Activated CD4-positive, alpha-beta memory T cell treated with anti-CD3 and anti-CD28 coated beads, Interleukin-2, amount 10 ng/mL, durations not matched to agents 7 days and 5 days (primary cell): ENCODE measurements at places on chromosomes 6 and 20.

DNA sequence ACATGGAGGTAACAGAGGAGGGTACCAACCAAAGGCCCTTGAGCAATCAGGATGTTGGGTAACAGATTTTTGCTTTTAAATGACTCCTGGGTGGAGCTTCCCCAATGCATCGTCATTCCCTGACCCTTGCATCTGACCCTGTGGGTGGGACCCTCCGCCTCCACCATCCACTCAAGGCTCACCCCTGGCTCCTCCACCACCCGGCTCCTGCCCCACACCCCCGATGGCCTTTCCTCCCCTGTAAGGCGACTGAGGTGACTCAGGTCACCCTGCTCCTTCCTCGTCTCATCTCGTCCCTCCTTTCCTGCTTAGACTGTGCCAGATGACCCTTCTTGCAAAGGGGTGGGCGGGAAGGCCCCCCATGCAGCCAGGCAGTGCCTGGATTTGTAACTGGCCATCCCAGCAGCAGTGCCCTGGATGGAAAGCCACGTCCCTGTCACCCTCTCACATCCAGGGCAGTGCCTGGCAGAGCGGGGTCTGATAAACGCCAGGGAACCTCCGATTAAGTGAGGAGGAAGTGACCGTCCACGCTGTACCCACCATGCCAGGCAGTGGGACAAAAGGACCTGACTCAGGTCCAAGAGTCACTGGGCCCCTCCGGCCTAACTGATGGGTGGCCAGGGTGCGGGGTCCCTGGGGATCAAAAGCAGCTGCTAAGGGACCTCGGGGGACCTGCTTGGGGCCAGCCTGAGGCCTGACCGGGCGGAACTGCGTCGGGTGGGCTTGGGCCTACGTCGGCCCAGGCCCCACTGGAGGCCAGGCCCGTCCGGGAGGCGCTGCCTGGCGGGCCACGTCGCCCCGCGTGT lies 624 bp upstream of the NPEPL1 start:
- DNase-seq = peak; percentile 19

DNA sequence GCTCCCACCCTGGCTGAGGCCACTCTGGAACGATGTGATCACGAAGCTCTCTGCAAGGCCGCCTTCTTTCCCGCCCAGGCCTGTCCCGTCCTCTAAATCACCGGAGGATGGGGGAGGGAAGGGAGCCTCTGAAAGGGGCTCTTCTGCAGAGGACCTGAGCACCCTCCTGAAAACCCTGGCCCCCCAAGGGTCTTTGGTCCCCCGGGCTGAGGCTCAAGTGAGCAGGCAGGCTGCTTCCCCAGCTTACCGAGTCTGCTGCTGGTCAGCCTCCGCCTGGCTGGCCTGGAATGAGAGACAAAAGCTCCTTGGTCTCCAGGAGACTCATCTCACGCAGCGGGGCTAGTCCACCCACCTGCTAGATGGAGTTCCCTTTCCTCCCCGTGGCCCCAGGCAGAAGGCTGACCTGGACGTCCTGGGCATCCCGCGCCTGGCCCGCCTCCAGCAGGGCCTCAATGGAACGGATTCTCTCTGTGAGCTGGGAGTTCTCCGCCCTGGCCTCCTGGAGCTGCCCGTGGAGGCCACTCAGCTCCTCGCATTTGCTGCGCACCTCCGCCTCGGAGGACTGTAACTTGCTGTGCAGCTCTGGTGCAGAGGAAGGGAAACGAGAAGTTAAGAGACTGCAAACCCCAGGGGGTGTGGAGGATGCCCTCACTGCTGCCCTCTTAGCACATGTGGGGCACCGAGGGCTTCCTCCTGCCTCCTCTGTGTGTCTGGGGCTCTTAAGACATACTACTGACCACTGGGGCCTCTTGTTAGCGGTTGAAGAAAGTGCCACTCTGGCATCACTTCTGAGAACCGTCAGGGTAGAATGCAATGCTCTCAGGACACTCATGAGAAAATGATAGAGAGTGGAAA lies 54.7 kb downstream of the RRBP1 start:
- DNase-seq = no peak

DNA sequence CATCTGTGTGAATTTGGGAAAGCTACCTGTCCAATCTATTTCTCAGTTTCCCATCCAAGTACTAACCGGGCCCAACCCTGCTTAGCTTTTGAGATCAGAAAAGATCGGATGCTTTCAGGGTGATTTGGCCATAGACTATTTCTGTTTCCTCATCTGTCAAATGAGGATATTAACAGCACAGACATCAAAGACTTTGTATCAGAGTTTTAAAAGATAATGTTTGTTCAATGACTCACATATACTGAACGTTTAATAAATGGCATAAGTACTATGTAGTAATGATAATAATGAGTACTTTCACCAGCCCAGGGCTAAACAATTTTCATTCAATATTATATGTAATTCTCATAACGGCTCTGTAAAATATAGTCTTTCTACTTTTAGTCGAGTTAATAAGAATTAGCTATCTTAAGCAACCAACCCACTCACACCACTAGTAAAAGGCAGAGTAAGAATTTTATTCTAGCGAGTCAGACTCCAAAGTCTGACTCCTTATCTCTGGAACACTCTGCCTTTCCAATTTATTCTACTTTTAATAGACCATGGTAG lies 216.5 kb downstream of the ARHGAP18 start:
- no peak for DNase-seq

- DNase-seq = no peak
These were observed 34.8 kb downstream of the PSMG4 start for GRCh38 chr6:3293271-3294155.

- no peak for DNase-seq
These were observed 947.7 kb upstream of the MAP3K7 start for GRCh38 chr6:91534614-91535013.

GRCh38 chr6:106146852-106147351 lies 60.8 kb downstream of the PRDM1 start:
- no peak for DNase-seq

DNA sequence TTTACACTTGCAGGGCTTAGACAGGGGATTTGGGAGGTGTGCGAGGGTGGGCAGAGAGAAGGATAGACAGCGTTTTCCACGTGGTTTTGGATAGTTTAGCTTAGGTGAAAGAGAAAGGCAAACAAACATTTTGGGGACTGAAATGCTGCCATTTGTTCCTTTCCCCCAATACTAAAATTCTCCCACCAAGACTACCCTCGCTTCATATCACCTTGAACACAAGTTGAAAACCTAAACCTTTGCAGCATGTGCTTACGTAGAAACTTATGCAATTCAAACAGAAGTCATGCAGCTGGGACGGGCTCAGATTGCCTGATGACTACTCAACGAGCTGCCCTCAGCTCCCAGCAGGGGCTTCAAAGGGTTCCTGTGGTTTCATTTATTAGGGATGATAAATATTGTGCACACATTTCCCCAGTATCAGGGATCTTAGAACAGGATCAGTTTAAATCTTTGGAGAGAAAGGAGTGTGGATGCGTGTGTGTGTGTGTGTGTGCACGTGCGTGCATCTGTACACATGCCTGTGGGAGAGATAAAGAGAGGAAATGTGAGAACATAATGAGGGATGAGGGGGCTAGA lies 77.3 kb downstream of the SLC22A23 start:
- no peak for DNase-seq

DNA sequence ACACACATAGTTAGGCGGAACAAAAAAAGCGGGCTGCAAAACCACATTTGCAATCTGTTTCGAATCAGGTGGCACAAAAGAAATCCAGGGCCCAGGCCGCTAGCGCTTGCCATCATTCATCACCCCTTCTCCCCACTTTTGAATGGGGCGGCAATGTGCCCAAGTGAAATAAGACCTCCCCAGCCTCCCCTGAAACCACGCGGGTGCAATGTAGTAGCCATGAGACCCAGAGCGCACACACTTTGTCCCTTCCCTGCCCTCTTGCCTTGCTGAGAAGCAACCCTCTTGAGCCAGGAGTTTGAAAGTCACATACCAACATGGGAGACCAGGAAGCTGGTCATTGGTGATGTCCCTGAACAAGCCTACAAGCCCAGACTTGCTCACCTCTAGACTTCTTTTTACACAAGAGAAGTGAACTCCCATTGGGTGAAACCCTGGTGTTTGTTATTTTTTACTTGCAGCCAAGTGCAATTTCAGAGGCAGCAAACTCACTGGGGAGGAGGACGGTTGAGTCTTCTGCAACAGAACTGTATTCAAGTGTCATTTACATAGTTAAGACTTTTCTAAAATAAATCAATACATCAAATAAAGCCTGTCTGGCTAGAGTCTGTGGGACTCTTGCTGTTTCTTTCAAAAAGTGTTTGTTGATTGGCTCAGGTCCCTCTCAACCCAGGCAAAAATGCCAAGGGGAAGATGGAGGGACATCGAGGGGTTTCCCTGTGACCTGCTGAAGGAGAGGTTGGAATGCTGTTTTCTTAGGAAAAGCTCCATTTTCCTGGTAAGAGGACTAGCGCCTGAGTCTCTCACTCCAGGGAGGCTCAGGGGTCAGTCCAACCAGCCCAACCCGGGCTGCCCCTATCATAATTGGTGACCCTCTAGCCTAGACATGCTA lies 138.1 kb upstream of the PTPN1 start:
- no peak for DNase-seq

DNA sequence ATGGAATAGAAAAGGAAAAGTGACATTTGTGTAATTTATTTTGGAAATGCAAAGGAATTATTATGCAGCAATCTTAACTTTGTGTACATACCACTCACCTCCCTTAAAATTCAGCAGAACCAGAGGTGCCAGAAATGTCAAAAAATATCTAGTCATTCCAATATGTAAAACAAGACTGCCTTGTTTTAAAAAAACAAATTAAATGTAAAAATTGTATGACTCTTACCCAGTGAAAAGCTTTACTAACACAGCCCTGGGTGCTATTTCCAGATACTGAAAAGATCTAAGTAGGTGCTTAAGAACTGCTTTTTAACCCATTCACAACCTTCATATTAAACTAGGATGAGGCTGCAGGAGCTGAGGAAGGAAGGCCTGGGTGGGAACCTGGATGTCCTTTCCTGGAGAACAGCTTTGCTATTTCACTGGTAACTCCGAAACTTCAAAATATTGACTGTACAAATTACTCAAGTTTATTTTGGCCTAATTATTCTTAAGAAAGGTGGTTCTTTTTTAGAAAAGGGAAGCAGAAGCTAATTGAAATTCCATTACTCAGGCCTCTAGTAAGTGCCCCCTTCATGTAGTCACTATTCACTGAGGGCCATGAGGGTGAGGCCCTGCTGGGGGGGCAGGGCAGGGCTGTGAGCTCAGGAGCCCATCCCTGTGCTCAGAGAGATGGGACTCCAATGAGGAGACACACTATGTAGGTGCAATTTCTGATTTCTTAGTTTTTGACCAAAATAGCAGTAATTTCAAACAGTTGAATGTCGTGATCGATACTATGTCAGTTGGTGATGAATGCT lies 139.6 kb downstream of the MAP3K4 start:
- no peak for DNase-seq

- DNase-seq = no peak
These were observed 533.4 kb downstream of the PKHD1 start for GRCh38 chr6:51554029-51554428.
